Activated CD4-positive, alpha-beta memory T cell treated with anti-CD3 and anti-CD28 coated beads, Interleukin-2, amount 10 ng/mL, durations not matched to agents 7 days and 5 days (primary cell): ENCODE measurements at places on chromosomes 2 and 18. TPM values are rescaled to one million over a fixed set of nuclear protein-coding genes. Genes with fewer than 3 reads are reported as not detected.

IL1R2 gene
- 0.88 TPM for total RNA-seq

GRCh38 chr2:46175419-46175818 is 121.8 kb upstream of the EPAS1 start:
- no peak overlapping the region for H3K4me3 ChIP-seq
- no peak for DNase-seq
- H3K36me3 ChIP-seq, result no peaks in the 10 kb centered on the region

DNA sequence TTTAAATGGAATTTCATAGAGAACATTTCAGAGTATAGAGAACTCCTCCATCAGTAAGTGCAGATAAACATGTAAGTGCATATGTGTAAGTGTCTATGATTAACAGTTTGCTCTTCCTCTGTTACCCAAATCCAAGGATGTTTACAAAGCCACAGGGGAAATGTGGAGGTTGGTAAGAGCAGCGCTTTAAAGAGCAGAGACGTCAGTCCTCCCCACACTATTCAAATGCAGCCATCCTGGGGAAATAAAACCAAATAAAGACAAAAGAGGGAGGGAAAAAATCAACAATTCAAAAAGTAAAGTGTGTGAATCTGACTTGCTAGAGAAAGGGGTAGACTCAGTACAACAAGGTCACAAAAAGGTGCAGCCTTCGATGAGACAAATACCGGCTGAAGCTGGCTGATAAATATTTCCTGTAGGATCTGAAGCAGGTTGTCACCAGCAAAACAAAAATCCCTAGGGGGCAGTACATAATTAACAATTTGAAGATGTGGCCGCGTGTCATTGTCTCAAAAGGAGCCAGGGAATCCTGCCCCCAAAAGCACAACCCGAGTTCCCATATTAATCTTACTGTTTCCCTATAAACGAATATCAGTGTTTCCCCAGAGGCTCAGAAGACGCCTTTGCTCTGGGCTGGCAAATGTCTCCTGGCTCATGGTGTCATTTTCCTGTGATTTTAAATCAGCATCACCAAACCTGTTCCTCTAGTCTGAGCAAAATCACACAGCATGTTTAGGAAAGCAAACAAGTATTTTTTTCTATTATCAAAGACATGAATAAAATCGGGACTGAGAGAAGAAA is 216.5 kb downstream of the CDCA7 start:
- no peak overlapping the region for H3K4me3 ChIP-seq
- no peaks in the 10 kb centered on the region for H3K4me1 ChIP-seq
- H3K27ac ChIP-seq, result no peak overlapping the region
- no peaks in the 10 kb centered on the region for H3K36me3 ChIP-seq
- no peak for DNase-seq

DES gene
- not detected for total RNA-seq

GRCh38 chr2:15812187-15812780 is 128.1 kb upstream of the MYCN start:
- no peak overlapping the region for H3K27ac ChIP-seq
- H3K27me3 ChIP-seq, result no peaks in the 10 kb centered on the region
- H3K4me1 ChIP-seq, result no peaks in the 10 kb centered on the region
- H3K36me3 ChIP-seq, result no peaks in the 10 kb centered on the region
- no peak for DNase-seq

ANKRD30BL gene
- not detected for total RNA-seq

- no peak for DNase-seq
- H3K4me3 ChIP-seq, result peak overlapping the region; percentile 21
- no peak overlapping the region for H3K27ac ChIP-seq
- peaks cover 18% of the 10 kb centered on the region for H3K36me3 ChIP-seq
- H3K4me1 ChIP-seq, result peaks cover 42% of the 10 kb centered on the region
Measured at GRCh38 chr18:63107171-63107845, 212.3 kb downstream of the BCL2 start.

- no peaks in the 10 kb centered on the region for H3K36me3 ChIP-seq
- DNase-seq, result no peak
- H3K4me1 ChIP-seq, result no peaks in the 10 kb centered on the region
Measured at GRCh38 chr18:37641573-37641972, 76.0 kb upstream of the CELF4 start.

DNA sequence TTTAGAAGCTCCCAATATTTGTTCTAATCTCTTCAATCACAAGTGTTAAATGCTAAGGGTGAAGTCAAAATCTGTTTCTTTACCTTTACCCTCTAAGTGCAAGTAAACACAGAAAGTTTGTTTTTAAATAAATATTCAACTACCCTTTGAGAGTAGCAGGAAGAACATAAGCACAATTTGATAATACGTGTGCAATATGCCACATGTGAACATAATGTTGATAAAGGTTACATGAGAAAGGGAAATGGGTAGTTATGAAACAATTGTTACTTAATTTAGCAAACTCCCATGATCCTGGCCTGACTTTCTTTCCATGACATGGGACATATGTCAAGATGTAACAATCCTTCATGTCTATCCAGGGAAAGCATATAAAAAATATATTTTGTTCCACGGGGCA is 7.1 kb downstream of the SPRED2 start:
- peaks cover 20% of the 10 kb centered on the region for H3K4me1 ChIP-seq
- no peak overlapping the region for H3K27ac ChIP-seq
- H3K4me3 ChIP-seq, result no peak overlapping the region
- DNase-seq, result no peak
- H3K27me3 ChIP-seq, result peaks cover 21% of the 10 kb centered on the region

- no peak overlapping the region for H3K27ac ChIP-seq
- no peak for DNase-seq
- H3K36me3 ChIP-seq, result no peaks in the 10 kb centered on the region
- H3K4me1 ChIP-seq, result no peaks in the 10 kb centered on the region
- H3K4me3 ChIP-seq, result no peak overlapping the region
- peaks cover 5% of the 10 kb centered on the region for H3K27me3 ChIP-seq
Measured at GRCh38 chr2:62486439-62486765, 19.6 kb downstream of the TMEM17 start.

DNA sequence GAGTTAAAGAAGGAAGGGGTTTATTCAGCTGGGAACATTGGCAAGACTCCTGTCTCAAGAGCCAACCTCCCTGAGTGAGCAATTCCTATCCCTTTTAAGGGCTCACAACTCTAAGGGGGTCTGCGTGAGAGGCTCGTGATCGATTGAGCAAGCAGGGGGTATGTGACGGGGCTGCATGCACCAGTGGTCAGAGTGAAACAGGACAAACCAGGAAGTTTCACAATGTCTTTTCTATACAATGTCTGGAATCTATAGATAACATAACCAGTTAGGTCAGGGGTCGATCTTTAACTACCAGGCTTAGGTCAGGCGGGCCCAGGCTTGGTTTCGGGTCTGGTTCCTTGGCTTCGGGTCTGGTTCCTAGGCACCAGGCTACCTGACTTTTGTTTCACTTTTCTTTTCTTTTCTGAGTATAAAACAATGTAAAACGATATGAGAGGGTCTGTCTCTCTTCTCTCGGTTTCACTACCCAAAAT is 30.1 kb upstream of the LIPG start:
- no peak for DNase-seq
- H3K27ac ChIP-seq, result no peak overlapping the region
- no peak overlapping the region for H3K4me3 ChIP-seq

DLGAP1 gene
- total RNA-seq, result 1.5 TPM

GRCh38 chr2:33122726-33123125 is 176.0 kb downstream of the LTBP1 start:
- H3K27ac ChIP-seq, result no peak overlapping the region
- no peaks in the 10 kb centered on the region for H3K4me1 ChIP-seq
- H3K36me3 ChIP-seq, result no peaks in the 10 kb centered on the region
- no peak for DNase-seq

TNS1 gene
- total RNA-seq, result 3.4 TPM

DNA sequence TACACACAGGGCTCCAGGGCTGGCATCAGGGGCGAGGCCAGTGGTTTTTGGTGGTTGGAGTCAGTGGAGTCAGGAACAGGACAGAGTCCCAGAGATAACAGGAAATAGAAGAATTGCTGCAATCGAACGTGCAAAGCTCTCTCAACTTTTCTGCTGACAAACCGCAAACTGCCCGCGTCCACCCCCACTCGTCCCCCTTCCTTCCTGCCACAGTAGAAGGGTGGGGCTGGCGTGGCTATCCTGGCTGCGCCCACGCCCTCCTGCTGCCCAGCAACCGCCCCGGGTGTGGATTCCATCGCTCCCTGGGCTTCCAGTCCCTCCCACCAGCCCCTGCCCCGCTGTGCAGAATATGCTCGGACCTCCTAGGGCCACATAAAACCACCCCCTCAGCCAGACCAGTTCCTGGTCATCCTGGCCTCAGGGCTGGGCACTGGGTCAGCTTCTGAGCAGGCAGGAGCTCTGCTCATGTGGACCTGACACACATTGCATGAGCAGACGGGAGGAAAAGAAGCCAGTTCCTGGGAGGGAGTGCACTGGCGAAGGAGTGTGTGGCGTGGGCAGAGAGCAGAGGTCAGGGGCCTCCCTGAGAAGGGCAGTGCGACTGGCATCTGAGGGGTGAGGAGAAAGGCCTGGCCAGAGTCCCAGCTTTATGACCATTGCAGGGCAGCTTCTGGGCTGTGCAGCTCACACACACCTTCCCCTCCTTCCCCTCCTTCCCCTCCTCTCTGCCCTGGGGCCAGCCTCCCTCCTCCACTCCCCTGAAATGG is 85.4 kb upstream of the ATG16L1 start:
- H3K27ac ChIP-seq, result no peak overlapping the region
- H3K36me3 ChIP-seq, result peaks cover 47% of the 10 kb centered on the region
- H3K4me1 ChIP-seq, result peaks cover 10% of the 10 kb centered on the region
- peak; percentile 85 for DNase-seq
- no peaks in the 10 kb centered on the region for H3K27me3 ChIP-seq

RNF25 gene
- 21.9 TPM for total RNA-seq

TUBB8B gene
- total RNA-seq, result not detected

GRCh38 chr2:25375989-25376545 is 34.3 kb upstream of the DNMT3A start:
- no peaks in the 10 kb centered on the region for H3K27me3 ChIP-seq

FAM237A gene
- not detected for total RNA-seq
